Activated CD4-positive, alpha-beta T cell treated with anti-CD3 and anti-CD28 coated beads, Interleukin-2, amount 50 U/mL, for 24 hours (primary cell): ENCODE measurements at places on chromosomes 1 and 21.

GRCh38 chr1:92277105-92277723 is 21.6 kb downstream of the GLMN start:
- DNase-seq, result no peak

GRCh38 chr1:150561254-150561973 is 12.2 kb downstream of the ADAMTSL4 start:
- no peak for DNase-seq

- no peak for DNase-seq
These were observed 988 bp downstream of the SLC35A3 start for GRCh38 chr1:99970713-99971255.

GRCh38 chr1:53526451-53527101 is 67.4 kb downstream of the DMRTB1 start:
- no peak for DNase-seq

- DNase-seq, result no peak
These were observed 171.7 kb downstream of the NFIA start for GRCh38 chr1:61253912-61254633.

DNA sequence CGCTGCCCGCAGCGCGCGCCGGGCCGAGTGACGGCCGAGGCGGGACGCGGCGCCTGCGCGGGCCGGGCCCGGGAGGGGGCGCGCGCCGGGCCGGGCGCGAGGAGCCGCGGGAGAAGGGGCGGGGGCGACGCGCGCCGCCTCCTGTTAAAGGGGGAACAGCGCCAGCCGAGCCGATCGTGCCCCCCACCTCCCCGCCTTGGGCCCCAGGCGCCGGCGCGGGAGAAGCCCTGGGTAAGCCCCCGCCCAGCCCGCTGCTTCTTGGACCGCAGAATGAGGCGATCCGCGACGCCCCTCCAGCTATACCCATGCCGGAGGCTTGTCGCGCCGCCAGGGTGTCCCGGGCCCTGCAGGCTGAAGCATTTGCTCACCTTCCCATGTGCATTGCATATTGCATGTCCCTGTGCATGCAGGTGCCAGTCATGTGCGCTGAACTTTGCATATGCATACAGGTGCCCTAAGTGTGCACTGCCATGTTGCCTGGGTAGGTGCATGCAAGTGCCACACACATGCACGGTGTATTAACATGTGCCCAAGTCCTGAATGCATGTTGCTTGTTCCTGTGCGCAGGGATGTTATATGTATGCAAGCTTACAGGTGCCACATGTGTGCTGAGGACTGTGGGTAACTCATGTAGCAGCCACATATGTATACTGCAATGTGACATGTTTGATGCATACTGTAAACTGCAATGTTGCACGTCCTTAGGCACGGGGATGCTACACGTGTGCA is at the start of gene ADGRB2:
ADGRB2 (minus strand) TSS at position 29 of the 729 bp plus-strand sequence. CDS start 7,119 bp downstream, outside the sequence.
- DNase-seq, result no peak

- DNase-seq, result no peak
These were observed 32.4 kb downstream of the ASTN1 start for GRCh38 chr1:177132141-177132540.

DNA sequence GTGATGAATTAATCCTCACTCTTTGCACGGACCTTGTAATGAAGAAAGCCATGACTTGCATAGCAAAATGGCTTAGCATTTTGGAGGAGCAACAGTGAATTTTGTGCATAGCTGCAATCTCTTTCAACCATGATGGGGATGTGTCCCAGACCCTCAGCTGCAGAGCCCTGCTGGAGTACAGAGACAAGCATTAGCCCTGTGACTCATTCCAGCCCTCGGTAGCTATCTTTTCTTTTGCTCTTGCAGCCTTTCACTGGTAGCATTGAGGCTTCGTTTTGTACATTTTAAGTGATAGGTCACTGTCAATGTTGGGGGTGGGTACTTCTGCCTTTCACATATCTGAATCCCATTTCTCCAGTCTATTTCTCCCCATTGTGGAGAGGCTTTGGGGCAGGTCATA is 58.4 kb downstream of the SLC35F3 start:
- no peak for DNase-seq

DNA sequence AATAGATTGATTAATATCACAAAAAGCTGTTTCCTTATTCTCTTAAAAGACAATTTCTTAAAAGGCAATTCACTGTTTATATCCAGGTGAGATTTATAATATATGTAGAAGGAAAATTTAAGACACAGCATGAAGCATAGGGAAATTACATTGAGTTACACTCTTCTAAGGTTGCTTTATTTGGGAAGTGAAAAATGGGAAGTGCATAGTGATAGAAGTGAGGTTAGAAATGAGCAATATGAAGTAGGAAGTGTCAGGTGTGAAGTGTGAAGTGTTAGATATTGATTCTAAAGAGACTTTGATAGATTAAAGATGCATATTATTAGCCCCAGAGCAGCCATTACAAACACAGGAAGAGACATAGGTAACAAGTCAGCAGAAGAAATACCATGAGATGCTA is 40.3 kb downstream of the FH start:
- DNase-seq, result no peak
